ENCODE measurements at places on chromosomes 2 and 18.
A peak's percentile ranks its signal among the peaks of the same experiment; 100 is the strongest.

DNA sequence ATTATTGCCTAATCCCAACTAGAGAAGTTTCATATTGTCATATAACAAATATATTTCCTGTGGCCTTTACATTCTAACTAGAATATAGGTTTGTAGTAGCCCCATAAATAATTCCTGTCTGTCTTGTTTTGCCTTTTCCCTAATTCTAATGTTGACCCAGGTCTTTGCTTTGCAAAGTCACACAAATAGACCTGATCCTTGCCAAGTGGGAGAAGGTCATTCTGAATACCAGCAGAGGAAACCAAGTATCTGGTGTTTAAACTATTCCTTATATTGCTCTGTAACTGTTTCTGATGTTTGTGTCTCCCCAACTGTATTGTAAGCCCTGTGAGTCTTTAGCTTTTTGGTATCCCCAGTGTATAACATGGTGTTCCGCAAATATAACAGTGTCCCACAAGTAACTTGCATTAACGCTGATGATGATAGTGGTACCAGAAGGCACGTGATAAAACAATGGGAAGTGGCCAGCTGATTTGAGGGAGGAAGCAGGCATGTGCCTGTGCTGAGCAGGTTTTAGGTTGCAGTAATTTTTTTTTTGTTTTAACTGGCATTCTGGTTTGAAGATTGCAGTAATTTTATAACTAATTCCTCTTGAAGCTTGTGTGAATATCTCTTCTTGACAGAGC is 11.1 kb downstream of the HADHB start:
- DNase-seq: no peak

DNA sequence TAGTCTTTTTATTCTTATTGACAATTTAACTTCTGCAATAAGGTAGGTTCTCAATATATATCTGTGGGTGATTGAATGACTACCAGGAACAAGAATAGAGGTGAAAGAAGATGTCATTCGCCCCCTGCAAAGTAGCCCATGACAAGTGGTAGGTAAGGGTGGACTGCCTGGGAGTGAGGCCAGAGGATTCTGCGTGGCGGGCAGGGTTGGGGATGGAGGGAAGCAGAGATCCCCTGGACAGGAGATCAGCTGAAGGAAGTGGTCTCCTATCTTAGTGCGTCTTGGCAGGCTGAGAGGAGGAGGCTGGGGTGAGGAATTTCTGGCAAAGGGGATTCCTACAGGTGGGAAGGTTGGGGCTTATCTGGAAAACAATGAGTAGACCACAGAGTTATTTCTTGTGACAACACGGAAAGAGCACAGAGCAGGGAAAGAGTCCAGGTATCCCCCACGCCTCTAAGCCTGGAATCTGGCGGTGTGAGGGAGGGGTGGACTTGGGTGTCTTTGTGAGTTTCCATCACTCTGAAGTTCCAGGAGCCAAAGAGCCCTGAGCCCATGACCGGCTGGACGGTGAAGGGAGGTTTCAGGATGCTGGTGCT is 21.5 kb upstream of the MYCN start:
- no peak for DNase-seq

DNA sequence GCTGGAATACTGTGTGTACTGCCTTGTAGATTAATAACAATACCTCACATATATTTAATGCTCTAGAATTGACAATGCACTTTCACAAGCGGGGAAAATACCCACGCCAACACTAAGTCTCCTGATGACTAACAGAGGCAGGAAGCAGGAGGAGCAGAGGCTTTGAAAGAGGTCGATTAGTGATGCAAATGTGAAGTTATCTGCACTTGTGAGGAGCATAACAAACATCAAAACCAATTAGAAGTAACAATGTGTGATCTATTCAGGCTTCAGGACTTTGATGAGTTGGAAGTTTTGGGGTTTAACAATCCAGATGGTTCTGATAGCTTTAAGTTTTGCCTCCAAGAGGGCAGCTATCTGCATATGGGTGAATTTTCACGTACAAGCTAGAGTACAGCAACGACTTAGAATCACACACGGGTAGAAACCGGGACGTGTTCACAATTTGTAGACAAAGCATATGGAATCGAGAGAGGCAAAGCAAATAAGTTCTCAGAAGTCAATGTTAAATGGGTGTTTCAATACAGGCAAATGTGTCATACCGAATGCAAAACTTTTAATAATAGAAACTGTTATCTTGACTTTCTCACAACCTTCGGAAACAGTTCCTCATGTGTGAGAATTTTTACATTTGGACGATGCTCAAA is 114.5 kb downstream of the METTL8 start:
- DNase-seq: peak; percentile 35

DNA sequence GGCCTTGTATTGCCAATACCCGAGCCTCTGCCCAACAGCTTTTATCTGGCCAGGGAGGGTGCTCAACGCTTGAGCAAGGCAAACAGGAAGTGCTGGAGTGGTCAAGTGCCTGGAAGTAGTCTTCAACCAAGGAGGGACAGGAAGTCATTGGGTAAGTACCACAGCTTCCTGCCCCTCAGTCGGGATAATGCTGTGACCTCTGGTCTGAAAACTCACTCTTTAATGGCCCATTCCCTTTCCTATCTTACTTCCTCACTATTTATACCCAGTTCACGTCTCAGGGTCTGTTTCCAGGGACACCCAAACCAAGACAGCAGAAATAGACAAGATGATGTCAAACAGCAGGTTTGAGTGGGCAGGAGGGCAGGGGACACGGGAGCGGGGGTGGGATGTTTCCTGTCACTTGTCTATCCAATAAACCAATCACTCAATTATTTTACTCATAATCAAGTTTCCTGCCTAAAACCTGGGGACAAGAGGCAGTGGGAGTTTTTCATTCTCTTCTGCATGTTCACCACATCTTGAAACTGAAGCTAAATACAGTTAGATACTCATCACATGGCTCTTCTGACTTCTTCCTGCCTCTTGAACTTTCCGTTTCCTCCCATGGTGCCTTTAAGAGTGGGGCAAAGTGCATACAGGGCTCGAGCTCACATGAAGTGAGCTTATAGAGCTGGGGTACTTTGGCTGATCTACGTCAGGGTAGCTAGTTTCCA is 68.9 kb upstream of the CAB39 start:
- peak; percentile 69 for DNase-seq

DNA sequence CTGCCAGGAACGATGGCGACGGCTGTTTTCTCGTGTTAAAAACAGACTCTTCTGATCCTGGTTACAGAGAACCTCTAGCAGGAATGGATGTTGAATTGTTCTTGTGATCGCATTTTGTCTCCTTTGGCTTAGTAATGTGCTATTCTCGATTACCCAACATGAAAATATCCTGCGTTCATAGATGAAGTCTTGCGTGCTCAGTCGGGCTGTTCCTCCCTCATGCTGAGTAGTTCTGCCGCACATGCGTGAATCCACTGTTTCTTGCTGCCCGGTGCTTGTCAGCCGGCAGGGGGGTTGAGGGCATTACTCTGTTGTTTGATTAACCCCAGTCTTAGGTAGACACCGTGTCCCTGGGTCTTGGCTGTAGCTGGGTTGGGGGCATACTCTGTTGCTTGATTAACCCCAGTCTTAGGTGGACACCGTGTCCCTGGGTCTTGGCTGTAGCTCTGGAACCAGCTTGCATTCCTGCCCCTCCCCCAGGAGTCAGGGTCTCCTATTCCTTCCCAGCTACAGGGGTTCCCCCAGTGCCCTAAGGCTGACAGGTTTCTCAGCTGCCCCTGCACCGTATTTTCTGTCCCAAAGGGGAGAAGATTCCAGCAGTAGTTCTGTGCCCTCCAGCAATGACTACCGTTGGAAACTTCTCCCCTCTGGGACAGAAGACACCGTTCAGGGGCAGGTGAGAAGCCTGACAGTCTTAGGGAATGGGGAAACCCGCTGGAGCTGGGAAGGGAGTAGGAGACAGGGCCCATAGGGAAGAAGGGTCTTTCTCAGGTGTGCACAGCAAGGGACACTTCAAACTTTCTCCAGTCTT is 22.1 kb upstream of the ASB1 start:
- DNase-seq: no peak

- no peak for DNase-seq
These were observed 31.2 kb downstream of the LHCGR start for GRCh38 chr2:48724278-48724677.

GRCh38 chr2:44456946-44457345 is 95.2 kb downstream of the CAMKMT start:
- no peak for DNase-seq

- no peak for DNase-seq
These were observed 88.7 kb downstream of the NEDD4L start for GRCh38 chr18:58132595-58133261.
